RCC 7860 (cell line): ENCODE measurements at places on chromosomes 13 and 19.

DNA sequence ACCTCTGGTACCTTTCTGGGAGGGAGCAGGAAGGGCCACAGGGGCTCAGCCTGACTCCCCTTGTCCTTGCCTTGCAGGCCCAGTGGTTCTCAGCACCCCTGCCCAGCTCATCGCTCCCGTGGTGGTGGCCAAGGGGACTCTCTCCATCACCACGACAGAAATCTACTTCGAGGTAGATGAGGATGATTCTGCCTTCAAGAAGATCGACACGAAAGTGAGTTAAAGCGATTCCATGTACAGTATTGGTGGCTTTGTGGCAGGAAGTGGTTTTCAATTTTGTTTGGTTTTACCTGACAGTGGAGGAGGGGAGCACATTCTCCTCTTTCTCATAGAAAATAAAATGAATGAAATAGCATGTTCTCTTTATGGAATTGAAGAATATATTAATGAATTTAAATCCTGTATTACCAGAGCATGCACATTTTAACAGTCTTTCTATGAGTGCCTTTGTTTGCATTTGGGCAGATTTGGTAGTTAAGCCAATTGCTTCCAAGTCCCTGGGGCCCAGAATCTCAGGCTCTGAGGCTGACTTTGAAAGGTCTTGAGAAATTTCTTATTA, 4.1 kb downstream of the MAB21L1 start:
- no peak for DNase-seq

DNA sequence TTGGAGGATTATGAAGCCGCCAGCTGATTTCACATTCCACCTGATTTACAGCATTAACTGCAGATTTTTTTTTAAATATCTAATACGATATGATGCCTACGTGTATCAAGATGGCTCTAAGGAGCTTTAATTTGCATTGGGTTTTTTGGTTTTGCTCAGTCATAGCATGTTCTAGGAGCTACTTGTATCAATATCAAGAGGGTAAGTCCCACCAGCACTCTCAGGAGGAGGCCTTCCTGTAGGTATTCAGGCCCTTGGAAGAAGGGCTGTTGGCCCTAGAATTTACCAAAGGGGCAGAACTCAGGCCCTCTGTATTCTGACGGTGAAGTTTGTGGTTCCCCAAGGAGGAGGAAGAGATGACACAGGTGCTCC, 97.2 kb upstream of the IPO5 start:
- no peak for DNase-seq

DNA sequence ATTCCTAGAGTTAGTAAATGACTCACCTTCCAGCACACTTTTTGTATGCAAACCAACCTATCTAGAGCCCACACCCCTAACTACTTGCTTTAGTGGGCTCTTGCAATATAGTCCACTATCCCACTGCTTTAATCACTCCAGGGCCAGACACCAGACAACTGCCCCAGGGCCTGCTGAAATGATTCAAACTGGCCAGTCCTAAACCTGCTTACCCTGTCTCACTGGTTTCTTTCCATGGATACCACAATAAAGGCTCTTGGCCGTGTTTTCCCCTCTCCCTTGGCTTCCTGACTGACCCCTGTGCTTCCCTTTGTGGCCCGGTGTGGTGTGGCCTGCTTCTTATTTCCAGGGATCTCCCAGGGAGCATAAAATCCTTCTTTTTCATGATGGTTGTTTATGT, 14.6 kb downstream of the HS6ST3 start:
- DNase-seq, result no peak

GRCh38 chr13:48291730-48292129, 11.8 kb upstream of the RB1 start:
- DNase-seq, result no peak

- DNase-seq, result peak; percentile 8
Observed at GRCh38 chr13:33931397-33932311, 113.7 kb downstream of the RFC3 start.

DNA sequence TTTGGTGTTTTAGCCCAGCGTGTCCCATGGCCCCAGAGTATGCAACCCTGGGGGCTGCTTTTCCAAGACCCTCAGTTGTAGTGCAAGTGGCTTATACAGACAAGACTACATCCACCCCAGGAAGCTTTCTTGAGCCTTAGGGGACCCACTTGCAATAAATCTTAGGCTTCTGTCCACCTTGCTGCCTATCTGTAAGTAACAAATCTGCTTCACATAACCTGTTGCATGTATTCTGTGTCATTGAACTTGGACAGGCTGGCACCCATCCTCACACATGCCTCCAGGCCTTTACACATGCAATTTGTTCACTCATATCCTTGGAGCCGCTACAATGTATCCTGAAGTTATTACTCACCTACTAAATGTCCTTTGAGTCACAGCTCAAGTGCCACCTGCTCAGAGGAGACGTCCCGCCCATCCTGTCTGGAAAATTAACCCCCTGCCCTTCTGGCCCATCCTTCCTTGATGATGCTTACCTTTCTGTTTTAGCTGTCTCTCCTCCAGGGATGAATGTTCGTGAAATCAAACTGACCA, 101.2 kb downstream of the ZNF536 start:
- DNase-seq, result no peak

- peak; percentile 63 for DNase-seq
Observed at GRCh38 chr13:93309886-93310523, 83.4 kb downstream of the GPC6 start.

GRCh38 chr19:52896431-52897137, 851 bp downstream of the ZNF320 start:
- DNase-seq, result peak; percentile 11

GRCh38 chr19:35673121-35673804, 6.9 kb downstream of the UPK1A start:
- DNase-seq, result peak; percentile 70

GRCh38 chr19:10353793-10354391, 14.5 kb upstream of the ICAM3 start:
- no peak for DNase-seq

DNA sequence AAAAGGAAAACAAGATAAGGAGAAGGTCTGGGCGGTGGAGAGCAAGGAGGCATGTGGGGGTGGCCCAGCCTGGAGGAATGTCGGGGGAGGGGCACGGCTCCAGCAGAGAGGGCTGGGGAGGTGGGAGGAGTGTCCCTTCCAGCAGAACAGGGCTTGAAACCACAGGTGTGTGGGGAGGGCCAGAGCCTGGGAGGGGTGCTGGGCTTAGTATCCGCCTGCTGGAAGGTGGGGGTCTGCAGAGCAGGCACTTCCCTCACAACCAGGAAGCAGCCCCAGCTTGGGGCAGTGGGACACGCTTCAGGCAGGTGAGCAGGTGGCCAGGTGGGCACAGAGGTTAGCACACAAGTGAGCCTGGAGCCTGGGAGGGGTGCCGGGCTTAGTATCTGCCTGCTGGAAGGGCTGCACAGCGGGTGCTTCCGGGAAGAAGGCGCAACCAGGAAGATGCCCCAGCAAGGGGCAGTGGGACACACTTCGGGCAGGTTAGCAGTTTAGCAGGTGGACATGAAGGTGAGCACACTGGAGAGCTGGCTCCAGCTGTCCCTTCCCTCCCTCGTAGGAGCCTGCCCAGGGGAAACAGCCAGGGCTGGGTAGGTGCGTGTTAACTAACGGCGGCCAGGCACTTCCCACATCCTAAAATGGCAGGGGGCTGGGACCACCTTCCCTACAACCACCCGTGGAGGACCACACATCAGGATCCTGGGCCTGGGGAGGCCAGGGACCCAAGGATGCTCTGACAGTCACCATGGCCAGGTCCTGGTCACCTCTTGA, 3.0 kb downstream of the GAS6 start:
- DNase-seq, result no peak

- peak; percentile 75 for DNase-seq
Observed at GRCh38 chr13:99307648-99308339, 595 bp upstream of the GPR183 start.

DNA sequence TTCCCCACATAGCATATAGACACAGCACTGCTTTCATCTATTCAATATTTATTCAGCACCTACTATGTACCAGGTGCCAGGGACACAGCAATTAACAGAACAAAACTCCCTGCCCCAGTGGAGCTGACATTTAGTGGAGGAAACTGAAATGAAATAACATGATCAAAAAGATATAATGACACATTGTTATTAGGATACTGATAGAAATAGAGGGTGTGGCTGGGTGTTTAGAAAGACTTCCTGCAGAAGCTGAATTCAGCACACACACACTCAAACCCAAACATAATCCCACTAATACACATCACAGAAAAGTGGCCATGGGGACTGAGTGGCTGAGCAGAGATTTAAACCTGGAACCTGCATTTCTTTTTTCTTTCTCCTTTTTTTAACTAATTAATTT, 3.8 kb upstream of the CDC37 start:
- DNase-seq, result no peak

- DNase-seq, result no peak
Observed at GRCh38 chr19:18203408-18203862, 407 bp downstream of the RAB3A start.

DNA sequence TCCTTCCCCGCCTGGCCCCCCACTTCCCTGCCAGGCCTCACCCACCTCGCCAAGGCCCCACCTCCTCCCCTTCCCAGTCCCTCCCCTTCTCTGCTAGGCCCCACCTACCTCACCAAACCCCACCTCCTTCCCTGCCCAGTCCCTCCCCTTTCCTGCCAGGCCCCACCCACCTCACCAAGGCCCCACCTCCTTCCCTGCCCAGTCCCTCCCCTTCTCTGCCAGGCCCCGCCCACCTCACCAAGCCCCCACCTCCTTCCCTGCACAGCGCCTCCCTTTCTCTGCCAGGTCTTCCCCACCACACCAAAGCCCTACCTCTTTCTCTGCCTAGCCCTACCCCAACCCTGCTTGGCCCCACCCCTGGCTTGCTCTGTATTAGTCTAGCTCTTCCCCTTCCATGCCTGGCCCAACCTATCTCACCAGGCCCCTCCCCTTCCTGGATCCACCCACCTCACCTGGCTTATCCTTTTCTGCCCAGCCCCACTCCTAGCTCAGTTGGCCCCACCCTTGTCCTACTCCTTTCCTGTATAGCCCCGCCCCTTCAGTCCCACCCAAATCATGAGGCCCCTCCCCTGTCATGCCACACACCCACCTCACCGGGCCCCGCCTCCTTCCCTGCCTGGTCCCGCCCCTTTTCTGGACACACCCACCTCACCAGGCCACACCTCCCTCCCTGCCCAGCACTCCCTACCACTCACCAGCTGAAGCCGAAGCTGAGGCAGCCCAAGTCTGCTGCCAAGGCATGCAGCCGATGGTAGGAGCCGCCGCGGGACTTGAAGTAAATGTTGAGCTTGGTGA, 16.2 kb downstream of the CERS1 start:
- DNase-seq, result no peak

DNA sequence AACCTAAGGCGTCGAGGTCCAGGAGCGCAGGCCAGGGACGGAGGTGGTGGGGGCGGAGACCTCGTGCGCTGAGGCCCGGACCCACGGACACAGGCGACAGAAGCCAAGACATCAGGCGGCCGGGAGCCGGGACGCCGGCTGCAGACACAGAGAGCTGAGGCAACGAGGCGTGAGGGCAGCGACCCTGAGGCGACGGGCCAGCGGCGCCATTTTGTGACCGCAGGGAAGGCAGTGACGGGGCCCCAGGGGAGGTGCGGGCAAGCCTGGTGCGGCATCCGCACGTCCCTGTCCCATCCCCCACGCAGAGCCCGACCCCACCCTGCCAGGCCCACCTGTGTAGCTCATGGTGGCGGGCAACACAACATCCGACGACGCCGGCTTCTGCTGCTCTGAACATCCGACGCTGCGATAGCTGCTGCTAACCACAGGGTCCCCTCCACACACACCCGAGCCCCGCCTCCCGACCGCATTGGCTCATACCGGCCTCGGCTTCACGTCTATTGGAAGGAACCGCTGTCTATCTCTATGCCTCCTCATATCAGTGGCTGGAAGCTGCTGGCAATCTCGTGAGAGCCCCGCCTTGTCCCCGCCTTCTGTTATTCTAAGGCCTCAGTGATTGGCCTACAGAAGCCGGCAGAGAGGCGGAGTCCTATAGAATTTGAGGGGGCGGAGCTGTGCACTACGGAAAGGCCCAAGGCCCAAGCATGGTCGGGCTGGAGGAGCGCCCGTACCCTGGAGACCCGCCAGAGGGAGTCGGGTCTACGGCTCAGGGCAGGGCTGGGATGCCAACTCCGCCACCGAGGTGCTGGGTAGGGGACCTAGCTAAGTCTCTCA, at the start of gene AKAP8L:
Gene AKAP8L, minus strand, starts transcription at position 410 of the 834 bp plus-strand sequence. Its CDS starts 65 bp downstream, at position 345.
- peak; percentile 100 for DNase-seq

GRCh38 chr13:70644052-70644451, 535.8 kb upstream of the KLHL1 start:
- DNase-seq, result no peak

DNA sequence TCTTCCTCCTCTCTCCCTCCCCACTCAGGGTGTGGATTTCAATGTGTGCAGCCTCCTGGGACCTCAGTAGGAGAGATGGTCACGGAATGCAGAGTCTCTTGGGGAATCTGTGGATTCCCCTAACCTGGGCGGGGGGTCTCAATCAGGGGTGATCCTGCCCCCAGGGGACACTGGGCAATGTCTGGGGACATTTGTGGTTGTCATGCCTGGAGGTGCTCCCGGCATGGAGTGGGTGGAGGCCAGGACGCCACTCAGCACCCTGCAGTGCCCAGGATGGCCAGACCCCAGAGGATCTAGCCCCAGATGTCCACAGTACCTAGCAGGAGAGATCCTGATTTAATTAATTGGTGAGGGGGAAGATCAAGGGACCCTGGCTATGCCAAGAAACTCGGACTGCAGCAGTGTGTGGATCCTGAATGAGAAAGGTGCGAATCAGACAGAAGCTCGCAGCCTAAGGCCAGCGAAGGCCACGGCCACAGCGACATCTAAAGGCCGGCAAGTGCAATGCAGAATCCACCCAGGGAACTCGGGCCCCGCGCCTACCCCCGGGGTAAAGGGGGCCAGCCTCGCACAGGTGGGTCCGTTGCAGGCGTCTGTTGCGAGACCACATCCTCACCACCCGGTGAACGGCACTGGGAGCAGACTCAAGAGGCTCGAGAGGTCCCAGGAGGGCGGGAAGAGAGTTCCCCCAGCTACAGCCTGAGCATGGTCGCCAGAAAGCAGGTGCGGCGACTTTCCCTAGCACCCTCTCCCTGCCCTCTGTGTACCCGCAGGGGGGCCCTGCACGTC, 88.8 kb downstream of the GNG7 start:
- DNase-seq, result no peak

DNA sequence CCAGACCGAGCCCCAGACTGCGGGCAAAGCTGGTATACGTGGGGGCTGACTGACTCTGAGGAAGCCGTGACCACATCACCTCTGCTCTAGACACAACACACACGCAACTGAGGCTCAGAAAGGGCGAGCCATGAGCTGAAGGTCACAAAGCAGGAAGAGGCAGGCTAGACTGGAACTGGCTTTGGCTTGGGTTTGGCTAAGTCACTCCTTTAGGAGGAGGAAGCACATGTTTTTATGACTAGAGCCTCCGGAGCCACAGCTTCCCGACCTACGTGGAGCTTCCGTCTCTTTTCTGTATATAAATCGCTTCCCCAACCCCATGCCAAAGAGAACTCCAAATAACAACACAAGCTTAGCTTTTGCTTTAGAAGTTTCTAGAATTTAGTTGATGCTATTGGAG, 48.0 kb downstream of the RFX2 start:
- peak; percentile 45 for DNase-seq

DNA sequence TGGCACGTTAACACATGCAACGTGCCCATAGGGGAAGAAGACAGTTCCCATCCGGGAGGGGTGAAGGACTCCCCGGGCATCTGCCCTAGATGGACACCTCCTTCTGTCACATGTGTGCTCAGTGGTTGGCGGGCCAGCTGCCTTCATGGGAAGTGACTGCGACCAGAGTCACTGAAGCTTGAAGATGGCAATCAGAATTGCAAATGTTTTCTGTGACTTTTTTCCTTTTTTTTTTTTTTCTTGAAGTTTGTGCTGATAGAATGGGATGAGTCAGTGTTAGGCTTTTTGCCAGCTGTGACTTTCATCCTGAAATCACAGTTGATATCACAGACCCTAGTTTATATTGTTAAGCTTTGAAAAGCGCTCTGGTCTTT, 109.2 kb upstream of the MCF2L start:
- peak; percentile 74 for DNase-seq
